ENCODE measurements at places on chromosomes 11 and 22.

GRCh38 chr11:48036466-48036865 is 56.1 kb downstream of the PTPRJ start:
- DNase-seq, result no peak

- DNase-seq, result no peak
These were observed 15.6 kb upstream of the C11orf91 start for GRCh38 chr11:33716243-33716642.

- DNase-seq, result no peak
These were observed 16.1 kb downstream of the XRRA1 start for GRCh38 chr11:74932797-74933196.

- no peak for DNase-seq
These were observed 7.2 kb downstream of the GRK2 start for GRCh38 chr11:67273260-67273990.

DNA sequence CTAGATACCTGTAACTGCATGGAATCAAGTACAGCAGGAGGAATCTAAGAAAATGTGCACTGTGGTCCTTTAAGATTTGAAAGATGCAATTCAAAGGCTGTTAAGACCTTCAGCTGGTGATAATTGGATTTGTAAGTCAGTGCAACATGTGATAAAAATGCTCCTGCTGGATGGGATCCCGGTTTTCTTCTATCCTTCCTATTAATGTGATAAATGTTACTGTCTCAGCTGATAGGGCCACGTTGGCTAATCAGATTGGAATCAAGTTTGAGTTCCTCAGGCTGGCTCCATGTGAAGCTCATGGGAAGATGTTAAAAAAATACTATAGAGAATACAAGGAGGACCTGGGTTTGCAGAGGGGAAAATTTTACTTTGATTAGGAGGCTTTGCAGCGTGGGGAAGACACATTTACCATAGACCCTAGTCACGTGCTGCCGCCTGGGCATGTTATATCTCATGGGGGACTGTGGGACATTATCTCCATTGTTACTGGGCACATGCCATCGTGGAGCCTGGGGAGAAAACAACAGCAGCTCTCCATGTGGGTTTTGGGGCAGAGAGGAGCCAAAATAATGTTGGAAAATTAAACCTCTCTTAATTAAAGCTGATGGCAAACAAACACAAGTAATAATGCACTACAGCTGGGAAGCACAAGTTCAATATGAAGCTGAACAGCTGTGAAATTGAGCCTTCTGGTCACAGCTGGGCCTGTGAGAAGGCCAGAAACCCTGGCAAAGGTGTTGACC is 652.5 kb downstream of the NTM start:
- DNase-seq, result no peak

DNA sequence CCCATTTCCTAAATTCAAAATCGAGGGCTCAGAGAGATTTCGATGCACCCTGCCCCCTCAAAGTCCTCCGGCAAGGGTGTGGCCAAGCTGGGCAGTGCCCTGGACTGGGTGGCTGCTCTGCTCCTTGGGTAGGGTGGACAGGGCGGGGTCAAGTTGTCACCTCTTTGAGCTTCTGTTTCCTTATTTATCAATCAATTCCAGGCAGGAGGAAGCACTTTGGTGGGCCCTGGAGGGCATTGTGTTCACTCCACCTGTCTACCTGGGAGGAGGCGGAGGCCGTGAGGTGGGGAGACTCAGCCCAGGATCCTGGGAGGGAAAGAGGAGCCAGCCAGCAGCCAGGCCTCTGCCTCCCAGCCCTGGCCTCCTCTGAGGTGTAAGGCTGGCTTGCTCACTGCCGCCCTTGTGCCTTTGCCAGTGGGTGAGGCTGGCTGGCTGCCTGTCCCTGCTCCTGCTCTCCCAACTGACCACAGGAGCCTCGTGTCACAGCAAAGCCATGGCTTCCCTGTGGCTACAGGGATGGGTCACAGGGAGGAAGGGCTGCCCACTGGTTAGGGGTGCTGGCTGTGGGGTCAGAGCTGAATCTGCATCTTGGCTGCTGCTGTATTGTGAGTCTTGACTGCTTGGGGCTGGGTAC is 25.5 kb upstream of the SHISAL1 start:
- no peak for DNase-seq

GRCh38 chr11:117197516-117198456 is 1.4 kb upstream of the TAGLN start:
- DNase-seq, result no peak

DNA sequence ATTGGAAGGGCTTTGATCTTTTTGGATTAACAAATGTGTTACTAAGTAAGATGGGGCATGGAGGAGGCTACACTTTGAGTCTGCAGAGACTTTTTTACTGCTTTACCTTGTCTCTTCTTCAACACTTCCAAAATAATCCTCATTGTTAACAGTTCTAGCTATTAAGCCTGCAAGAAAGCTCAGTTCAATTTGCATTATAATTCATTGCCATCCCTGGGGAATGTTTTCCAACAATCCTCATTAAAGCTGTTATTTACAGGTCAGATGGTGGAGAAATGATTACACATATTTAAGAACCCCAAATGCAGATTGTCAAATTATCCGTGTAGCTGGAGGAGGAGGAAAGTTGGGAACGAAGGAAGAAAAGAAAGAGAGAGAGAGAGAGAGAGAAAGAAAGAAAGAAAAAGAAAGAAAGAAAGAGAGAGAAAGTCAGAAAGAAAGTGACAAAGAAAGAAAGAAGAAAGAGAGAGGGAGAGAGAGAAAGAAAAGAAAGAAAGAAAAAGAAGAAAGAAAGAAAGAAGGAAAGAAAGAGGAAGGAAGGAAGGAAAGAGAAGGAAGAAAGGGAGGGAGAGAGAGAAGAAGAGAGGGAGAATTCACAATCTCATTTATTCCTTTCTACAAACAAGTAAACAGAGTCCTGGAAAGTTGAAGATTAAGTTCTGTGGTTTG is 443.9 kb downstream of the INSC start:
- no peak for DNase-seq

DNA sequence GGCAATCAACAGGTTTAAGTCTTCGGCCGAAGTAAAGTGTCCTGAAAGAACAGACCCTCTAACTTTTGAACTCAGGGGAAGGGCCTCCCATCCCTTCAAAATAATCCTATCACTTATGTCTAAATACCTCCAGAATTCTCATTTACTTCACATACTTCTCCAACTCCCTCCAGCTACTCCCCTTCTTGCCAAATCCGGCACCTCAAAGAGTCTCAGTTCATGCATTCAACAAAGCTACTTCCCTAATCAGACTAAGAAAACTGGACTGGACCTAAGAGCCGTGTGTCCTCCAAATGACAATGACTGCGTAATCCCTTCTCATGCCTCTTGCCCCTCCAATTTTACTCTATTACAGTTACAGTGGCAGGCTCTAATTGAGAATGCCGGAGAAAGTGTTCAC is 1.3 kb downstream of the DDB1 start:
- no peak for DNase-seq

DNA sequence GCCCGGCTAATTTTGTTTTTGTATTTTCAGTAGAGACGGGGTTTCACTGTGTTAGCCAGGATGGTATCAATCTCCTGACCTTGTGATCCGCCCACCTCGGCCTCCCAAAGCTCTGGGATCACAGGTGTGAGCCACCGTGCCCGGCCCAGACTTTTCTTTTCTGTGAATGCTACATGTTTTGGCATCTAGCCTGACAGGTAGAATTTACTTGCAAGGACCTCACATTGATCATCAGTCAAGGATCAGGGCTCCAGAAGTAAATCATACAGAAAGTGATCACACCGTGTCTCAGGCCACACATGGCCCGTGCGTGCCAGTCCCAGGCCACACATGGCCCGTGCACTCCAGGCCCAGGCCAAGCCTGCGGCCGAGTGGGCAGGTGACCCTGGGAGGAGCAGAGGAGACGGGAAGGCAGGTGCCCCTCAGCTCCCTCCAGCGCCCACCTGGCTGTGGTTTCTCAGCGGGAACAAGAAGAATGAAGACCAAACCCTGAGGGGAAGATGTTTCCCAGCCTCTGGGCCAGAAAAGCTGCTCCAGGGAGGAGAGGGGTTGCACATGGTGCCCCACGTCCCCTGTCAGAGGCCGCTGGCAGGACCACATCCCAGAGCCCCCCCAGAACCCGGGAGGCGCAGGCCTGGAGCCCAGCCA is 76.2 kb downstream of the BRD1 start:
- no peak for DNase-seq

DNA sequence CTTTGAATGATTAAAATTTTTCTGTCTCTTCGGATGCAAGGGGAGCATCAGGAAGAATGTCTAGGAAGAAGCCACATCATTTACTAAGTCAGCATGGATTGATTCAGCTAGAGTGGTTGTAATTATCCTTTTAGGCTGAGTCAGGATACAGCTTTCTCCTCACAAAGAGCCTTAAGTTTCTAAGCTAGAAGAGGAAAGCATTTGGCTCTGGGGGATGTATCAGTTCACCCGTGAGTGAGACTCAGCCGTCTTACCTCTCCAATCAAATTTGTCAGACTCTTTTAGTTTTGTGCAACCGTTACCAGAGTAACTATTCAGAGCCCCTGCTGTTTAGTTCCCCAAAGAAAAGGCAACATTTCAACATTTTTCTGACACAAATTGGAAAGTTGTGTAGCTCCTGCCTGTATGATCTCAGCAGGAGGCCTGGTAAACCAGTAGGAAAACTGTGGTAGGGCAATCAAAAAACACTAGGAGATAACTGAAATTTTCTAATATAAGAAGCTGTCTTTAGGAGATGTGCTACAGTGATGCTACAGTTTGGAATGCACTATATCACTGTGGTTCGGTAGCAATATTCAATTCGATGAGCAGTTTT is 432.4 kb upstream of the LUZP2 start:
- no peak for DNase-seq

DNA sequence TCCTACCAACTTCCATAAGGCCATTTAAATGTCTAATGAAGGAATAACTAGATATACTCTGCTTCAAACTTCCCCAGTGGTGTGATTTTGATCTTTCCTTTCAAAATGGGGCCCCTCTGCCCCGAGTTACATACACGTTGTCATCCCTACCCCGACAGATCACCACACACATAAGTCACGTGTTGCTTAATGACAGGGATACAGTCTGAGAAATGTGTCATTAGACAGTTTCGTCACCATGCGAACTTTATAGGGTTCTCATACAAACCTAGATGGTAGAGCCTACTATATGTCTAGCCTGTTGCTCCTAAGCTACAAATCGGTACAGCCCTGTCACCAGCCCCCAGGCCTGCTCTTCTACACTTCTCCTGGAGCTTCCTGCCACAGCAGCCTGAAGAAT is 49.8 kb upstream of the SCUBE2 start:
- DNase-seq, result no peak

GRCh38 chr22:39181778-39182177 is 29.3 kb upstream of the CBX7 start:
- no peak for DNase-seq

DNA sequence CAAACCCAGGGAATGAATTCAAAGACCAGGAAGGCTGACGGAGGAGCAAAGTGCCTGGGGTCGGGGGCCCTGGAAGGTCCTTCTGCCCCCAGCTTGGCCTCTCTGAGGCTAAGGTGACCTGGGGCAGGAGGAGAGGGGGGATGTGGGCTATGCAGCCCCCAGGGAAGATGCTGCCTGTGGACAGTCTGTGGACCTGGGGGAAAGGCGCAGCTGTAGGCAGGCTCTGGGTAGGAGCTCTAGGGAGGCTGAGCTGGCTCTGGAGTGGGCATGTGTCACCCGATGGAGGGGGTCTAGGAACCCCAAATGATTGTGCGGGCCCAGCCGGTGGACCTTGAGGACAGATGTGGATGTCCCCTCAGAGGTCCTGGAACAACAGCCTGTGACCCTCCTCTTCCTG is 42.8 kb downstream of the WNT7B start:
- DNase-seq, result no peak

GRCh38 chr11:48093795-48094642 is 113.7 kb downstream of the PTPRJ start:
- no peak for DNase-seq

DNA sequence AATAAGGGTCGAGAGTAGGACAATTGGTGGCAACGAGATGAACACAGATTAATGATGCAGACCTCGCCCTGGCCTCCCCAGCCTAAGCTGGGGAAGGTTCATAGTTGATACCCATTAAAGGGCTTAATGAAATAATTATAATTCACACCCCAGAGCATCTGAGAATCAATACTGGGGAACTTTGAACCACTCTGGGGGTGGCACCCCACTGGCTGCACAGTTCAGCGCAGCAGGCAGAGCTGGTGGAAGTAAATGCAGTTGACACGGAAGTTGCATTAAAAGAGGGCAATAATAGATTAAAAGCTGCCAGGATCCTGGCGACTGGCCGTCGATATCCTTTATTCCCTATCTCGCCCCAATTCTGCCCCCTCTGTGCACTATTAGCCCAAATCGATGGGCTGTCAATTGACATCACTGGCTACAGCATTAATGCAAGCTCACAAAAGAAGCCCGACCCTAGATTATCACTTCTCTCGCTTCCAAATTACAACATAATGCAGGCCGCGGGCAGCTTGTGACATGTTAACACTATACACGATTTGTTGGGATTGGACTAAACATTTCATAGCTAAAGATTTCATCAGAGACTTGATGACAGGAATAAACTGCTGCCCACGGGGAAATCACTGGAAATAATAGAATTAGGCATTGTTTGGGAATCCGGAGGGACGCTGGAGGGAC is 14.5 kb downstream of the HSPA8 start:
- no peak for DNase-seq

DNA sequence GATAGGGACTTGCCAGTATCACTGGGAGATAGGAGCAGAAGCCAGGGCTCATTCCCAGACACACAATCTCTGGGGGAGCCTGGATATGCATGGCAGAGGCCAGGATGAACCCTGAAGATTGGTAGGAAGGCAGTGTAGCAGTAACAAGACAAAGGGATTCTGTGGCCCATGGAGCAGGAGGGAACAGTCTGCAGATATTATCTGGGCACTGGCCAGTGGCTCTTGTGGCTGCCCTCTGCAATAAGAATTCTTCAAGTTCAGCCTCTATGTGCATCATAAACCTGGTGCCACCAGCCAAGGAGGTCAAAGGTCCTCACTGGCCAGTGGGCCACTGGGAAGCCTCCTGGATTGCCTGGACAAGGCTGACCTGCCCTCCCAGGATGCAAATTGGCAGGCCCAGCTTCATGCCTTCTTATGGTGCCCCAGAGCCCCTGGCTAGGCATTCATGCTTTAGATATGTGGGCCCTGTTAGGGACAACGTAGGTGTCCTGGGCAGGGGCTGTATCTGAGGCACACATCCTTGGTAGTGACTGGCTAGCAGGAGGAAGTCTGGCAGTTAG is 29.2 kb downstream of the KCNQ1OT1 start:
- no peak for DNase-seq

GRCh38 chr11:125085301-125086081 is 22.4 kb downstream of the SLC37A2 start:
- no peak for DNase-seq

GRCh38 chr11:48154151-48154550 is 62.5 kb upstream of the OR4B1 start:
- no peak for DNase-seq

DNA sequence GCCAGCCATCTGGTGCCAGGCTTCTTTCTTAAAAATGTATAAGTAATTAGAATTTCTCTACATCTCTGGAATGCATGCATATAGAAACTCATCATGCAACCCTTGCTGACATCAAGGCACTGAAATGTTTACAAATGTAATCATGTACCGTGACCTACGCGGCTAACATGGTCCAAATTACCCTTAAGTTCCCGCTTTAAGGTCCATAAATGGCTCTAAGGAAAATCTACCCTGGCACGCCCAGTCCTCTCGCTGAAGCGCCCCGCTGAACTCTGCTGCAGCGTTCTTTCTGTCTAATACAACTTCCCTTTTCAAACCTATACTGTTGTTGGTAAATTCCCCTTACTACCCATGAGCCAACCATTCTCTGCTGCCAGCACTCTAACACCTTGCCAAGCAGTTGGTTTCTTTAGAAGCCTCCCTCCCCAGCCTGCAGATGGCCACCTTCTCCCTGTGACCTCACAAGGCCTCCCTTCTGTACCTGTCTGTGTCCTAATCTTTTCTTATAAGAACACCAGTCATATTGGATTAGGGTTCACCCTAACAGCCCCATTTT is 13.5 kb upstream of the HMOX1 start:
- DNase-seq, result no peak

- no peak for DNase-seq
These were observed 338.6 kb upstream of the B3GAT1 start for GRCh38 chr11:134750619-134751018.
